ENCODE measurements at places on chromosomes 1 and 21. TPM values are rescaled to one million over a fixed set of nuclear protein-coding genes. Genes with fewer than 3 reads are reported as not detected.

- peak overlapping the region; percentile 95 for H3K4me3 ChIP-seq
- no peak for DNase-seq
- H3K36me3 ChIP-seq = no peaks in the 10 kb centered on the region
- no peaks in the 10 kb centered on the region for H3K27me3 ChIP-seq
- H3K27ac ChIP-seq = peak overlapping the region; percentile 36
Measured at GRCh38 chr1:11013160-11013531, 692 bp downstream of the TARDBP start.

- peak overlapping the region; percentile 94 for H3K4me3 ChIP-seq
- H3K27ac ChIP-seq = peak overlapping the region; percentile 99
- peaks cover 5% of the 10 kb centered on the region for H3K27me3 ChIP-seq
- peaks cover 3% of the 10 kb centered on the region for H3K36me3 ChIP-seq
- peak; percentile 67 for DNase-seq
Measured at GRCh38 chr1:22053017-22053860, 730 bp downstream of the CDC42 start.

DNA sequence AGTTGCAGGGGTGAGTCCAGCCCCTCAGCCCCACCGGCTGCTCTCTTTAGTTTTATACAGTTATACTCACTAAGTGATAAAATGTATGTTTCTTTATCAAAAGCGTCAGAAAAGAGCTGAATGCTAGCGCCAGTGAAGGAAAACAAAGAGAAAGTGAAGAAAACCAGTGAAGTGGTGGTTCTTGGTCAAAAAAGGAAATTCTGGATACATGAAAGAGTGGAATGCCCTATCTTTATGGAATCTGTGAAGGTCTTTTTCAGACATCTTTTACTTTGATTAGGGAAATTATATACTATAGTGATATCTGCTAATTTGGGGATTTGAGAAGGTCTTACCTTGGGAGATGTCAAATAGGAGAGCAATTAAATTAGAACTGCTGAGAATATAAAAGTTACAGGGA, 41.3 kb downstream of the GPR3 start:
- peak overlapping the region; percentile 89 for H3K27ac ChIP-seq
- peak overlapping the region; percentile 47 for H3K4me3 ChIP-seq
- peaks cover 63% of the 10 kb centered on the region for H3K4me1 ChIP-seq

- H3K36me3 ChIP-seq = no peaks in the 10 kb centered on the region
- no peak for DNase-seq
- no peaks in the 10 kb centered on the region for H3K4me1 ChIP-seq
- H3K4me3 ChIP-seq = no peak overlapping the region
Measured at GRCh38 chr1:201317551-201317950, 34.2 kb downstream of the PKP1 start.

GRCh38 chr1:29361686-29362085, 125.4 kb downstream of the PTPRU start:
- H3K4me1 ChIP-seq = no peaks in the 10 kb centered on the region
- no peaks in the 10 kb centered on the region for H3K36me3 ChIP-seq
- H3K27me3 ChIP-seq = peaks cover 58% of the 10 kb centered on the region
- DNase-seq = no peak

- peaks cover 16% of the 10 kb centered on the region for H3K36me3 ChIP-seq
- peaks cover 10% of the 10 kb centered on the region for H3K27me3 ChIP-seq
- peak overlapping the region; percentile 19 for H3K4me3 ChIP-seq
- no peak overlapping the region for H3K27ac ChIP-seq
Measured at GRCh38 chr1:202564958-202565495, 145.2 kb downstream of the SYT2 start.

GRCh38 chr1:159429074-159429861, 2.7 kb upstream of the OR10J4 start:
- no peaks in the 10 kb centered on the region for H3K36me3 ChIP-seq
- H3K4me1 ChIP-seq = no peaks in the 10 kb centered on the region
- H3K27me3 ChIP-seq = peaks cover 3% of the 10 kb centered on the region

GRCh38 chr1:67705735-67706453, 20.9 kb downstream of the GADD45A start:
- H3K36me3 ChIP-seq = no peaks in the 10 kb centered on the region
- peaks cover 5% of the 10 kb centered on the region for H3K27me3 ChIP-seq
- H3K4me3 ChIP-seq = no peak overlapping the region

DNA sequence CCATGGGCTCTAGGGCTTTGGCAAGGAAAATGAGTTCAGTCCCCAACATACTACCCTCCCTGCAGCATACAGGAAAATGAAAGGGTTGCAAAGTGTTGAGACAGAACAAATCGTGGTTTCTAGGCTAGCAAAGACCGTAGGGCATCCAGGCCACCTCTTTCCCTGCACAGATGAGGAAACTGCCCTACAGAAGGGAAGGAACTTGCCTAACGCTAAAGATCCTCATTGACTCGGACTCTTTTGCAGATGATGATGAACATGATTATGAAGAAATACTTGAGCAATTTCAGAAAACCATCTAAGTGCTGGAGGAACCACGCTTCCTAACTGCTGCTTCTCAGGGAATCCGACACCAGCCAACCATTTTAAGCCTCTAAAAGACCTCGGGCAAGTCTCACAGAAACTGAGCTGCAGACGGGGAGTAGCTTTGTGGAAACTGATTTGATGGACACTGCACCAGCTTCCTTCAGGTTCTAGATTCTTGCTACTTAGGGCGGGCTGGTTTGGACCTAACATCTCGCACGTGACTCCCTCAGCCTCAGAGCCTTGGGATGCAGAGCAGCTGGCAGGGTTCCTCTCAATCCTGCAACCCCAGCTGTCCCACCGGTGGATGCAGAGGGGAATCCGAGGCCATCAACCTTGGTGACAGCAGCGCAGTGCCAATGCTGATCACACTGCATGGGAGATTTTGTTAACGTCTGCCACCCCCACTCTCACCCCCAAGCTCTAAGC, 13.4 kb downstream of the THEMIS2 start:
- H3K4me1 ChIP-seq = peaks cover 42% of the 10 kb centered on the region
- H3K4me3 ChIP-seq = no peak overlapping the region
- DNase-seq = no peak
- H3K27ac ChIP-seq = no peak overlapping the region
- peaks cover 8% of the 10 kb centered on the region for H3K36me3 ChIP-seq

DNA sequence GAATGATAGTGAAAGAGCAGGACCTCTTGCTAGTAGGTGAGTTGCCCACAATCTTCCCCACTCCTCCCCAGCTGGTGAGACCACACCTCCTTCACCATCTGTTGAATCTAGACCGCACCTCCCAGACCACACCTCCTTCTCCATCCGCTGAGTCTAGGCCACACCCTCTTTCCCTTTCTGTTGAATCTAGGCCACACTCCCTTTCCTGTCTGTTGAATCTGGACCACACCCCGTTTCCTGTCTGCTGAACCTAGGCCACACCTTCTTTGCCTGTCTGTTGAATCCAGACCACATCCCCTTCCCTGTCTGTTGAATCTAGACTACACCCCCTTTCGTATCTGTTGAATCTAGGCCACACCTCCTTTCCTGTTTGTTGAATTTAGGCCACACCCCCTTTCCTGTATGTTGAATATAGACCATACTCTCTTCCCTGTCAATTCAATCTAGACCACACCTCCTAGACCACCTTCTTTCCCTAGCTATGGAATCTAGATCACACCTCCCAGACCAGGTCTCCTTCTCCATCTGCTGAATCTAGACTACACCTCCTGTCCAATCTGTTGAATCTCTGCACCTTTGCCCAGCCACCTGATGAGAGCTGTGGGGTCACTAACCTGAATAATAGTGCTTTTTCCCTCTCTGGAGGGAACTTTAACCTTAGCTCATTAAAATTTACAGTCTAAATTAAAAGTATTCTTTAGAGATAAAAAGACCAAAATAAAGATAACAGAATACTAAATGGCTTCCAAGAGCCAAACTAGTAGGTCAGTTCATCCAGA, 116.3 kb downstream of the DAB1 start:
- DNase-seq = no peak
- H3K4me3 ChIP-seq = no peak overlapping the region

DNA sequence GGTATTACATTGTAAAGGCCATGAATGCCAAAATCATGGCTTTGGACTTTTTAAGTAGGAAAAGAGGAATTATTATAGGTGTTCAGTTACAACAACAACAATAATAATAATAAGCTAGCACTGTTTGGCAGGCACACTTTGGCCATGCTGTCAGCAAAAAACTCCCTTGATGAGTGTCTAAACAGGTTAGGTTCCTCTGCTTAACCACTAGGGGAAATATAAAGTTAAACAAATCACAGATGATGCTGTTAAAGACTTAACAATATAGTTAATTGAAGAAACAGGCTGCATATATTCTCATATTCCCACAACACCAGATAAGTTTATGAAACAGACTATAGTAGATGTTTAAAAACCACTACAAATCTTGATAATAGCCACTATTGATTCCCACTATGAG, 46.4 kb downstream of the RGS21 start:
- H3K4me3 ChIP-seq = no peak overlapping the region
- H3K36me3 ChIP-seq = no peaks in the 10 kb centered on the region
- no peaks in the 10 kb centered on the region for H3K4me1 ChIP-seq
- H3K27ac ChIP-seq = no peak overlapping the region
- no peak for DNase-seq

Gene FAM151A
- not detected for polyA plus RNA-seq

Gene SYCP1
- not detected for polyA plus RNA-seq

Gene SLC9C2
- not detected for polyA plus RNA-seq

Gene CASZ1
- polyA plus RNA-seq = 5.6 TPM

Gene LMOD1
- not detected for polyA plus RNA-seq

Gene KCNK2
- not detected for polyA plus RNA-seq

Gene TDRD5
- polyA plus RNA-seq = not detected

Gene PROX1
- polyA plus RNA-seq = not detected

Gene CRYAA
- polyA plus RNA-seq = not detected

Gene C1QB
- not detected for polyA plus RNA-seq

Gene LAMB3
- not detected for polyA plus RNA-seq

Gene HSF2BP
- 0.26 TPM for polyA plus RNA-seq

Gene AK4
- polyA plus RNA-seq = 0.04 TPM
